Stimulated activated CD4-positive, alpha-beta T cell treated with anti-CD3 and anti-CD28 coated beads, Interleukin-1b, Interleukin-23, amount 100 ng/mL, for 24 hours (primary cell): ENCODE measurements at places on chromosomes 13 and 19.

DNA sequence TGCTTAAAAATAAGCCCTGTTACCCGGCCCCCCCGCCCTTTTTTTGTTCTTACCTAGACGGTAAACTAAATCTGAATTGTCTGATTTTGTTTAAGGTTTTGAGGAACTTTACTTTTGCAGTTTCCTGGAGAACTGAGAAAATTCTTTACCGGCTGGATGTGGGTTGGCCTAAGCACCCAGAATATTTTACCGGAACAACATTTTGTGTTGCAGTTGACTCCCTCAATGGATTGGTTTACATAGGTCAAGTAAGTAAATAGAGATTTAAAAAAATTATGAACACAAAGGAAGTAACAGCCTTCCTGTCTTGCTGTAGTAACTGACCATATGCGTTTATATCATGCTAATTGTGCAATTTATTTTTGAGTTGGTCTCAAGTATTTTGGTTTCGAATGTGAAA lies 785 bp downstream of the NHLRC3 start:
- DNase-seq, result no peak

- DNase-seq, result peak; percentile 16
Measured at GRCh38 chr19:5246554-5247155, 94.0 kb downstream of the PTPRS start.

DNA sequence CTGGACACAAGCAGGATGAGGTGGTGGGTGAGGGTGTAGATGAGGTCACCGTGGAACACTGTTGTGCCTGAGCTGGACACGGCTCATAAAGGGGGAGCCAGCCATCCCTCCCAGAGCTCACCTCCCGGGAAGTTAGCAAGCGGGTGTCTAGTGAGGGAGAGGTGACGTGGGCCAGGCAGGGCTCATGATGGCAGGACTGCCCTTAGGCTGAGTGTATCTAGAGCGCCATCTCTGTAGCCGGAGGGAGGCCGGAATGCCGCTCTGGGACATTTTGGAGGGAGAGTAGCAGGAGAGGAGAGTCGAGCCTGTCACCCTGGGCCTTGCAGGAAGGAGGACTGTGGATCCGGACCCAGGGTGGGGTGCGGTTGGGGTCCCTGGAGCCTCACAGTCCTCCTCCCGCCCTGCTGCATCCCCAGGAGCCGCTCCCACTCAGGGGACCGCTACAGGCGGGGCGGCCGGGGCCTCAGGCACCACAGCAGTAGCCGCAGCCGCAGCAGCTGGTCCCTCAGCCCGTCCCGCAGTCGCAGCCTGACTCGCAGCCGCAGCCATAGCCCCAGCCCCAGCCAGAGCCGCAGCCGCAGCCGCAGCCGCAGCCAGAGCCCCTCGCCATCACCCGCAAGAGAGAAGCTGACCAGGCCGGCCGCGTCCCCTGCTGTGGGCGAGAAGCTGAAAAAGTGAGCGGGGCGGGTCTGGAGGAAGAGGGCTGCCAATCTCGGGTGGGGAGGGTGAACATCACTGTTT lies 9.2 kb downstream of the ZNF296 start:
- no peak for DNase-seq

DNA sequence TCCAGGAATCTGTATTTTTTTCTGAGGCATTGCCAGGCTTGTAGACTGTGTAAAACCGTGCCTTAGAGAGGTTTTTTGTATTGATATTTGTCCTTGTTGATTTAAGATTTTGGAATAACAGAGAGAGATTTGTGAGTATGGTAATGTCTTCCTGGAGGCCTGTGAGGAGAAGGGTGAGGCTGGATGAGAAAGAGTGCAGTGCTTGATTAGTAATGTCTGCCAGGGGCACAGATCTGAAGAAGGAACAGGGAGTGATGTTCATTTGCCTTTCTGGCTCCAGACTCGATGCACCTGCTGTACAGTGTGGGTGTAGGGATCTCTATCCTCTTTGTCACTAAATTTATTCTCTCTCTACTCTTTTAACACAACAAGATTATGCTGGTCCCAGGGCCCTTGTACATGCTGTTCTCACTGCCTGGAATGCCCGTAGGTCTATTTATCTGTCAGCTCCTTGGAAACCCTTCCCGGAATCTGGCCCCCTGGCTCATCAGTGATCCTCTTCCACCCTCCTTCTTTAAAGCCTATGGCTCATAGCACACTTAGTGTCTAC lies 4.2 kb downstream of the FIZ1 start:
- DNase-seq, result no peak

DNA sequence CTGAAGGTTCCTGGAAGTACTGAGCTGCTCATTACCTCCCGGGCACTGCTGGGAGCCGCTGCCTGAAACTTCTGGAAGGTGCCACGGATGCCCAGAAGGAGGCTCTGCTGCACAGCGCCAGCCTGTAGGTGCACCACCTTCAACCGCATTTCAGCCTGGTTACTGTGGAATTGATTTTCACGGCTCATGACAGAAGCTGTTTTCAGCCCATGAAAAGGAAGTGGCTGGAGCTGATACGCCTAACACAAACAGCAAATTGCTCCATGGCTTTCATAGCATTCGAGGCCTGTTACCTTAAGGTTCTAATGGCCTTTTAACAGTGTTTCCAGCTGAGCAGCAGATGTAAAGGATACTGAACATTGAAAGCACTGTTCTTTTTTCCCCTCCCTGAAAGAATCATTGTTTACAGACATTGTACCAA lies 22.0 kb downstream of the GPC6 start:
- no peak for DNase-seq

GRCh38 chr13:112210371-112210770 lies 143.4 kb downstream of the SOX1 start:
- DNase-seq, result no peak

- DNase-seq, result no peak
Measured at GRCh38 chr19:29702161-29702962, 12.7 kb downstream of the C19orf12 start.

- no peak for DNase-seq
Measured at GRCh38 chr13:69280399-69280798, 827.2 kb upstream of the ATXN8OS start.

DNA sequence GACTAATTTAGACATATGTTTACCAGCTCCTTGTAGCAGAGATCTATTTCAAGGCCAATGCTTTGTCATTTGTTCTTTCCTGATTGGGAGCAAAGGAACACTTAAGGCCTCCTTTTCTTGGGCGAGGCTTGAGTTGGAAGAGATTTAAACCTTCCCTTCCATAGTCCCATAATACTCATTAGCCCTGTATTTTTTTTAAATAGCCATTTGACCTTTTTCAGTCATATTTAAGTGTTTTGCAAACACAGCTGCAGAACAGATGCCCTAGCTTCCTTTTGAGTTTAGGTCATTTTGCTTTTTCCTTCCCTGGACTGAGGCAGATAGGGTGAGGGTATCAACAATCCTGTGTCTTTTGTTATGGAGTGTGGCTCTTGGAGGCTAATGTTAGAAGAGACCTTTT lies 198.3 kb downstream of the NBEA start:
- no peak for DNase-seq

GRCh38 chr19:28466107-28467045 lies 746.6 kb downstream of the UQCRFS1 start:
- DNase-seq, result peak; percentile 55

DNA sequence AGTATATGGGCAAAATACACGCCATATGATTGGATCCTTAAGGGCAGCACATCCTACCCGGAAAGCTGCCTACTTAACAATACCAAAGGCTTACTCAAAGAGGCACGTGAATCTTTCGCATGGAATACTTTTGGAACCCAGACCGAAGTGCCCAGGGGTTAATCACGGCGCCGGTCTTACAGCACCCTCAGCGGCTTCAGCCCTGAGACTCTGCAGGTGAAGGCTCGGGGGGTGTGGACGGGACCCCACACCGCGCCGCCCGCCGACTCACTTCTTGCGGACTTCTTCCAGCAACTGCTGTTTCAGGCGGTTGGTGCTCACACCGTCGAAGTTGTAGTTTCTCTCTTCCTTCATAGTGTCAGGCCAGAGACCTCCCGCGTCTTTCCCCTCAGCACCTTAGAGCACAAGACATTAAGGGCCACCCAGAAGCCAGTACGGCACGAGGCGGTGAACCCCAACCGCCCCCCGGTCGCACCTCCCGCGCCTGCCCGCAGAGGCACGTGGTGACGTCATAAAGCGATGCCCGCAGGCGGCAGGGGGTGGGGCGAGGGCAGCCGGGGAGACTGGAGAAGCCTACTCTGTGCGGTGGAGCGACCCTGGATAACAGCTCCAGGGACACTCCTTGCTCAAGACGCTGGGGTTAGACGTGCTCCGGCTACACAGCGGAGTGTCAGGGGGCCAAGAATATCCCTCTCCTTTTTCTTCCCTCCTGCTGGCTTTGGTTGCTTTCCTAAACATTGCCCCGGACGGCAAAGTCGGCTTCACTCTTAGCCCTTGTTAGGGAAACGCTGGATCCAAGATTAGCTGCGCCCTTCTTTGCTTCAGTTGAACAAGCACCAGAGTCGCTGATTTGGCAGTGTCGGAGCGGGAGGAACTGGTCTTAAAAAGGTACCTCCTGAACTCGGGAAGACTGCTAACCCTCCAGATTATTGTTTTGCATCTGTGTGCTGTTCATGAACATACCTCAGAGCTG lies at the start of gene CCDC169:
Gene CCDC169 (minus strand): TSS at position 449 of the 973 bp plus-strand sequence. CDS start 95 bp downstream, at position 354.
- DNase-seq, result peak; percentile 10
